ENCODE measurements at places on chromosomes 2 and 18.

- no peak for DNase-seq
Measured at GRCh38 chr2:158414538-158414937, 42.0 kb downstream of the CCDC148 start.

GRCh38 chr2:225366731-225367130 is 32.8 kb upstream of the NYAP2 start:
- no peak for DNase-seq

- no peak for DNase-seq
Measured at GRCh38 chr2:143942486-143942885, 577.4 kb downstream of the ZEB2 start.

GRCh38 chr18:31246460-31246859 is 71.5 kb upstream of the DSG1 start:
- no peak for DNase-seq

DNA sequence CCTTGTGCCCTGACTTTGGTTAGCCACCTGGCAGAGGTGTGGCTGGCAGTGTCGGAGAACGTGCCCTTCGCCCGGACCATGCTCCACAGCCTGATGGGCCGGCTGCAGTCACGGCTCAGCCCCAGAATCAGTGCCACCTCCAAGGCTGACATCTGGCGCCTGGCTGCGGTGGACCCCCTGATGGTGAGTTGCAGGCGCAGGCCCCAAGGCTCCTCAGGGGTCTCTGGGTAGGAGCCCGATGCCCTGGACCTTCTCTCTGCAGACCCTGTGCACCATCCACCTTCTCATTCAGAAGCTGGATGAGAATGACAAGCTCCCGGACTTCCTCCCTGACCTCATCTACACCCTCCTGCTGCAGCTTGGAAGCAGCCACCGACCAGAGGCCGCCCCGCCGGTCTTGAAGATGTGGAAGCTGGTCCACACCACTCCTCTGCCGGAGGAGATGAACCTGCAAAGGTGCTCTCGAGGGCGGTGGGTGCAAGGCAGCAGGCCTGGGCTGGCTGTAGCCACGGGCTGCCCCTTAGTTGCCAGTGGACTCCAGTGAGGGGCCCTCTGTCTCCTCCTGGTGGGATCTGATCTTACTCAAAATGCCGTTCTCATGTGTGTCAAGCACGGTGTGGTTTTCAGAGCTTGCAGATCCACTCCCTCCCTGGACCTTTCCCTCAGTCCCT is 32.1 kb downstream of the HJURP start:
- no peak for DNase-seq

DNA sequence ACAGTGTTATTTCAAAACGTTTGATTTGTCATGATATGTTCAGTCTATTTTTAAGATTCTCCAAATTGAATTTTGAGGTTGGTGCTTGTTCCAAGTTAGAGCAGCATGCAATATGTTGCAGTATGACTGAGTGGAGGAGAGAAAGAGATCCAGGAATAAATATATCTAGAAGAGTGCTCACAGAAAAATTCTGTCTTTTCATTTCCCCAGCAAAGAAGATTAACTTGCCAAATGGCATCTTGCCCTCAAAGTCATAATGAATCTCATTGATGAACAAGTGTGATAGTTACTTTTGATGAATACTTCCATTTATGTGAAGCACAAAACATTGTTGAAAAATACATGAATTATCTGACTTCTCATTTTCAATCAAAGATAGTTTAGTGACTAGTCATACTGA is 95.9 kb downstream of the KCNJ3 start:
- no peak for DNase-seq
